ENCODE measurements at places on chromosomes 7 and 10.

GRCh38 chr7:33669251-33669670 lies 236.1 kb upstream of the BMPER start:
- peaks cover 20% of the 10 kb centered on the region for H3K4me1 ChIP-seq
- no peaks in the 10 kb centered on the region for H3K27me3 ChIP-seq
- DNase-seq, result no peak
- no peak overlapping the region for H3K4me3 ChIP-seq

GRCh38 chr10:131803860-131804425 lies 96.9 kb upstream of the PPP2R2D start:
- H3K4me3 ChIP-seq, result no peak overlapping the region
- H3K27ac ChIP-seq, result no peak overlapping the region
- no peaks in the 10 kb centered on the region for H3K4me1 ChIP-seq
- DNase-seq, result no peak
- H3K36me3 ChIP-seq, result no peaks in the 10 kb centered on the region

DNA sequence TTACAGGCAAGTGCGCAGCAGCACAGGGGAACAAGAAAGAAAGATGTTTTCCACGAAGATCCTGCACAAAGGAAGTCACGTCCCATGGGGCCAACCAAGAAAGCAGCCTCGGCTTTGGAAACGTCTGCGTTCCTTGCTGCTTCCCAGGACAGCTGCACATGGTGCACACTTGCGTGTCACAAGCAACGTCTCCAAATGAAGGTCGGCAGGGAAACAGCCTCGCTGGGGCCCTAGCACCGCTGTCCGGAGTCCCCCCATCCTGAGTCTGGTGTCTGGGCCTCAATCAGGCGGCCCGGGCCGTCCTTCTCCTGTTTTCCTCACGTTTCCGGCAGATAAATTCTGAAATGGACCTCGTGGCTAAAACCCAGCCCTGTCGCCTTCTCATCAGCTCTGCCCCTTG lies 206.2 kb downstream of the DIP2C start:
- DNase-seq, result no peak
- no peak overlapping the region for H3K4me3 ChIP-seq
- peaks cover 4% of the 10 kb centered on the region for H3K4me1 ChIP-seq
- no peak overlapping the region for H3K27ac ChIP-seq
- peaks cover 1% of the 10 kb centered on the region for H3K27me3 ChIP-seq

DNA sequence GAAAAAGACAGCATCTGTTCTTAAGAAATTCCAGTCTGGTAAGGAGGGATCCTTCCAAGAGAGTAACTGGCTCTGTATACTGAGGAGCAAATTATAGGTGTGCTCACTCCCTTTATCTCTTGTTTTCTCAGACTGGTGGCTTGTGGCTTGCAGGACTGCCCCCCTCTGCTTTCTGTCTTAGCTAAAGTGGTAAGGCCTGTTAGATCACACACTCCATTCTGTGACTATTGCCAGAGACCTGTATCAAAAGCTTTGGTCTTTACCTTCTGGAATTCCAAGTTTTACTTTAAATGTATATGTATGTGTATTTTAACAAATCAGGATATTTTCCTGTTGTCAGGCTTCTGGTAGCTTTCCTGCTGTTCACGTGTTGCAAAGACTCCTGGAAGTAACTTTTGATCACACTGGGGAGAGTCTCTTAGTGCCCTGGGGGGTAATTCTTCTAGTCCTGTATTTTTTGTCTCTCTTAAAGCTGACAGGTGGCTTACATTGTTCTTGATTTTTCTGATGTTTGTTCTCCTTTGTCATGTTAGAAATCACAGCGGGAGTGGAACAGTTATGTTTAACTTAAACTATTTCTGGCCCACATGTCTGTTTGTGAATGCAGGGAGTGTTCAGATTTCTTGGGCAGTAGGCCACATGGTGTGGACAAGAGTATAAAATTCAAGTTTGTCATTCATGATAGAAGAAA lies 99.0 kb downstream of the PLPP4 start:
- H3K27me3 ChIP-seq, result no peaks in the 10 kb centered on the region
- H3K36me3 ChIP-seq, result no peaks in the 10 kb centered on the region
- no peak for DNase-seq

- H3K4me3 ChIP-seq, result no peak overlapping the region
- H3K36me3 ChIP-seq, result peaks cover 3% of the 10 kb centered on the region
- peaks cover 4% of the 10 kb centered on the region for H3K4me1 ChIP-seq
- peaks cover 29% of the 10 kb centered on the region for H3K27me3 ChIP-seq
These were observed 4.2 kb downstream of the TMEM176A start for GRCh38 chr7:150804802-150805201.

- H3K36me3 ChIP-seq, result no peaks in the 10 kb centered on the region
- H3K4me3 ChIP-seq, result no peak overlapping the region
- no peaks in the 10 kb centered on the region for H3K4me1 ChIP-seq
- no peak for DNase-seq
- H3K27me3 ChIP-seq, result peaks cover 5% of the 10 kb centered on the region
These were observed 113.1 kb upstream of the ADCY1 start for GRCh38 chr7:45461026-45461425.

- no peaks in the 10 kb centered on the region for H3K36me3 ChIP-seq
- H3K27me3 ChIP-seq, result no peaks in the 10 kb centered on the region
- peaks cover 26% of the 10 kb centered on the region for H3K4me1 ChIP-seq
- peak overlapping the region; percentile 88 for H3K4me3 ChIP-seq
- H3K27ac ChIP-seq, result peak overlapping the region; percentile 95
These were observed 1.1 kb upstream of the EIF4H start for GRCh38 chr7:74173074-74173473.

DNA sequence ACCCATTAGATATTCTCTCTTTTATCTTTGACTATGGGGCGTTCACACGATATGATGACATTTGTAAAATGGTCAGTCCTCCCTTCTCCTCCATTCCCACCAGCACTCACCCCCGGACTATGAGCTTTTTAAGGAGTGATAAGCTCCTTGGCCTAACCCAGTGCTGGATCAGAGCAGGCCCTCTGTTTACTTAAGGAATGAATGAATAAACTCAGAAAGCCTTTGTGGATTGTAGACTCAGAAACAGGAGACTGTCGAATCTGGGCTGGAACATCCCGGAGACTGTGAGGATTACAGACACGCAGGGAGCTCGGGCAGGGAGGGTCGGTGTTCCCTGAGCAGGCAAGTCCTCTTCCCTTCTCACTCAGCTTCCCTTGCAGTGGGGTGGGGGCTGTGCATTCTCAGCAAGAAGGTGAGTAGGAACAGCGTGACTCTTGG lies 6.8 kb upstream of the ZCCHC24 start:
- no peak for DNase-seq
- no peaks in the 10 kb centered on the region for H3K27me3 ChIP-seq
- no peak overlapping the region for H3K27ac ChIP-seq
- H3K4me1 ChIP-seq, result no peaks in the 10 kb centered on the region
- H3K4me3 ChIP-seq, result no peak overlapping the region

DNA sequence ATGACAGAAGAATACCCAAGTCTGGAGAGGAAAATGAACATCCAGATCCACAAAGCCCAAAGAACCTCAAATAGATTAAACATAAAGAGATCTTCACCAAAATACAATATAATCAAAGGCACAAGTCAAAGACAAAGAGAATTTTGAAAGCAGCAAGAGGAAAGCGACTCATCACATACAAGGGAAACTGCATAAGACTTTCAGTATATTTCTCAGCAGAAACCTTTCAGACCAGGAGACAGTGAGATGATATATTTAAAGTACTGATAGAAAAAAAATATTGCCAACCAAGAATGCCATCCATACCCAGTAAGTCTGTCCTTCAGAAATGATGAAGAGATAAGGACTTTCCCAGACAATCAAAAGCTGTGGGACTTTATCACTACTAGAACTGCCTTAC lies 81.5 kb upstream of the GALNT17 start:
- DNase-seq, result no peak
- no peaks in the 10 kb centered on the region for H3K4me1 ChIP-seq
- peaks cover 2% of the 10 kb centered on the region for H3K36me3 ChIP-seq
- no peak overlapping the region for H3K27ac ChIP-seq

Data from memory B cell (primary cell).